ENCODE measurements at places on chromosomes 2 and 18.

- no peak for DNase-seq
Measured at GRCh38 chr2:127225186-127225960, 5.3 kb upstream of the CYP27C1 start.

GRCh38 chr2:141109633-141110032 is 1021.2 kb downstream of the LRP1B start:
- DNase-seq: no peak

GRCh38 chr18:35581898-35582641 is 530 bp downstream of the GALNT1 start:
- DNase-seq: no peak

GRCh38 chr18:6744816-6745455 is 15.4 kb downstream of the ARHGAP28 start:
- no peak for DNase-seq

- no peak for DNase-seq
Measured at GRCh38 chr2:20622296-20622686, 28.6 kb downstream of the HS1BP3 start.

- DNase-seq: no peak
Measured at GRCh38 chr2:60531701-60532133, 21.7 kb downstream of the BCL11A start.

- DNase-seq: no peak
Measured at GRCh38 chr2:9627310-9627709, 3.5 kb downstream of the YWHAQ start.

GRCh38 chr2:143564419-143564818 is 435.2 kb downstream of the ARHGAP15 start:
- DNase-seq: no peak

GRCh38 chr2:226045080-226045479 is 645.6 kb downstream of the NYAP2 start:
- no peak for DNase-seq

DNA sequence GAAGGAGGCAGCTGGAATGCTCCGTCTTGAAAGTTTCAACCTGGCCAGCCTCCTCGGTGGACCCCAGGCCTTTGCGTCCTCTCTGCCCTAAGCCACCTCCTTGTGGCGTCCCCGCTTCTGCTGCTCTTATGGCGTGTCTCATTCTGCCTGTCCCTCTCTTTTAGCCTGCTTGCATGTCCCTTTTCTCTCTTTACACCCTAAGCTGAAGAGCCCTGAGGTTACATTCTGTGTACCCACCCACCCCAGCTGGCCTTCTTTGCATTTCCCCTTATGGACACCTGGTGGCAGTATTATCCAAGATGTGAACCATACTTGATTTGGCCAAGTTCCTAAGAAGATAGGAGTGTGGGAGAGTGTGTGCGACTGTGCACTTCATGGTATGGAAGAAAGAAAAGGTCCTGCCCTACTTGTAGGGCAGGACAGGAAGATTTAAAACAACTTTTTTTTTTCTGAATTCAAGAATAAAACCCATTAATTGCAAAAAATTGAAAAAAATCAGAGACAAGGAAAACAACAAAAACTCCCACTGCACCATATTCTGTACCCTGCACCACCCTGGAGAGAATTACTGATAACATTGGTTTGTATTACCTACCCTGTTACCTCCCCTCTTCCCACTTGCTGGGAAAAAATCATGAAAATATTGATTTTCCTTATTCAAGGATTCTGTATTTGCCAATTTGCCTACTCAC is 77.4 kb downstream of the DYSF start:
- no peak for DNase-seq

GRCh38 chr2:229610333-229610732 is 104.0 kb downstream of the DNER start:
- DNase-seq: no peak

- DNase-seq: peak; percentile 25
Measured at GRCh38 chr2:84970210-84970867, 622 bp upstream of the KCMF1 start.

GRCh38 chr2:167333245-167333644 is 445.0 kb downstream of the XIRP2 start:
- DNase-seq: no peak

- DNase-seq: no peak
Measured at GRCh38 chr18:48639772-48640432, 101.1 kb downstream of the CTIF start.

DNA sequence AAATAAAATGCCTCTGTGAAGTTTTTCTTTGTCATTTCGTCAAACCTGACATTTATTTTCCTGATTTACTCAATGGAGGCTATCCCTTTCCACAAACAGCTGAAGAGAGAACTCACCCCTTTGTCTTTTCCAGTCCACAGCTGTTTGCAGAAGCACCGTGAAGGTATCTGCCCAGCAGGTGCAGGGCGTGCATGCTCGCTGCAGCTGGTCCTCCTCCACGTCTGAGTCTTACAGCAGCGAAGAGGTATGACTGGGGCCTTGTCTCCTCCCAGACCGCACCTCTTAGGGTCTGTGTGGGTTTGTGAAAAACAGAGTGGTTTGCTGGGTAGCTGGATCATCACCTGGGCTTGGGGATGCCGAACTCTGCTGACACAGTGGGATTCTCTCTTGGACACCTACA is 9.7 kb downstream of the SPP2 start:
- no peak for DNase-seq

- DNase-seq: no peak
Measured at GRCh38 chr2:227368574-227368973, 10.5 kb downstream of the TM4SF20 start.

DNA sequence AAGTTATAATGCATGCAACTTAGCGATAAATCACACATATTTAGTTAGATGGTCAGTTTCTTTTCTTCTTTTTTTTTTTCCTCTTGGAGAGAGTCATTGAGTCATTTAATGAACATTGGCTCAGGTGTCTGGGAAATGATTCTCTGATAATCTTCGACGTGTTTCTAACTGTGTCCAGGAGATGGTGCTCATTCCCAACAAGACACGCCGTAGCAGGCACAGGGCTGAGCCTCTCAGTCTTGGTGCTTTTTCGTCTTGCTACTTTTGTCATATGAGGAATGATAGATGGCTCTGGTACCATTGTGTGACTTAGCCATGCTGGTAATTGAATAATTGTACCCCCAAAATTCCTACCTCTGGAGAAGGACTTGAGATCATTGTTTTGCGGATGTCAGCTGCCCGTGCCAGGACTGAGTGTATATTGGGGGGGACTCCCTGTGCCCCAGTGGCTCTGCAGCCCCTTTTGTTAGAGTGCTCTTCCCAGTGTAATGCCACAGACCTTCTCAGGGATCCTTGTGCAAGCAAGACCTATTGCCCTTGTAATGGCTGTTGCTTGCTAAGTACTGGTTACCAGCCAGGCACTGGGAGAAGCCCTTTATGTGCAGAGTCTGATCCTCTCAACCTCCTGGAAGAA is 107.6 kb upstream of the CYRIA start:
- DNase-seq: no peak

DNA sequence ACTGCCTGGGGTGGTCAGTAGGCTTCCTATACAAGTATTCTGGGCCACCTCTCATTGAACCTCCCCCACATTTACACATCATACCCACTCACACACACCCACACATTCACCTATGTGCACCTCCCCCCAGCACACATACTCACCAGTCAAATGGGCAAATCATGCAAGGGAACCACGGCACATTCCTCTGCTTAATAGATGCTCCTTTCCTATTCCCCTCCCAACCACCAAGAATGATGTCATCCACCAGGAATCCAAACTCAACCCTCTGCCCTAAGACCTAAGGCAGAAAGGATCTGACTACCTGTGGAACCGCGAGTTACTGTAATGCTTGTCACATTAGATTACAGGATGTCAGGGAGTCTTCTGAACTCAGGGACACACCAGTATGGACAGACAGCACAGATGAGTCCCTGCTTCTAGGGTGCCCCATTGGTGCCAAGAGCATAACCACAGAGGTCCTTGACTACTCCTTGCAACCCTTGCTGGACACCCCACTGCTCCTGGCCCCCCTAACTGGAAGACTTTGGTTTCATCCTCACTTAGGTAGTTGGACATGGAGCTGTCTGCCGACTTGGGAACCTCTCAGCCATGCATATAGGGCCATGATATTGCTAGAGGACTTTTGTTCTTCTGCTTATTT is 21.5 kb upstream of the CAB39 start:
- no peak for DNase-seq

GRCh38 chr2:235990344-235990743 is 177.8 kb downstream of the GBX2 start:
- DNase-seq: no peak

DNA sequence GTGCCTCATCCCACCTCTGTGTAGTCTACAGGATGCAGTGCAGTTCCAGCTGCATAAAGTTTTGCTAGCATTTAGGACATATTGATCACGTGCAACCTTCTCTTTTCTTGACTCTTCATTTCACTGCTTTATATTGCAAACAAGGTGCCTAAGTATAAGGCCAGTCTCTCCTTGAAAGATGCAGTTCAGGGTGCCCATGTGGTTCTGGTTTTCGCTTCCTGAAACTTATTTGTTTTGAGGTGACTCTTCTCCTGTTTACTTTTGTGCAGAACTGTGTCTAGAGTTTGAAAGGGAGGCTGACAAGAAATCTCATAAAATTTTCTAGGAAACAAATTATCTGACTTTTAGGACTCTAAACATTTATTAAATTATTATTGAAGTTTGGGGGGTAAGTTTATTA is 189.9 kb downstream of the UBE2E3 start:
- no peak for DNase-seq

GRCh38 chr2:197011801-197012641 is 85.5 kb upstream of the PGAP1 start:
- DNase-seq: no peak

DNA sequence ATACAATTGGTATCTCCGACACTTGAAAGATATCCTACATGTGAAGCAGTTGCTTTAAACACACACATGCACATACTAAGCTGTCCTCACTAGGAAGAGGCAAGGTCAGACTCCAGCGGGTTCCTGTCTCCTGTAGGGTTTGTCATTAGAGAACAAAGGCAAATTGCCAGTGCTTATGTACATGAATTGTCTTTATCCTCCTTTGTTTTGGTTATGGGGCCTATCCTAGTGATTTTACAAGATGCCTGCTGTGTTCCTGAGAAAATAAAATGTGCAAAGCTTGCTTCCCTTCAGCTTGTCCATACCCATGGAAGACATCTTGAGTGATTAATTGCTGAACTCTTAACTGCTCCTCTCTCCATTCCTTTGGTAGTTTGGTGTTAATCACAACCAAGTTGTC is 86.7 kb upstream of the SLC39A10 start:
- no peak for DNase-seq

DNA sequence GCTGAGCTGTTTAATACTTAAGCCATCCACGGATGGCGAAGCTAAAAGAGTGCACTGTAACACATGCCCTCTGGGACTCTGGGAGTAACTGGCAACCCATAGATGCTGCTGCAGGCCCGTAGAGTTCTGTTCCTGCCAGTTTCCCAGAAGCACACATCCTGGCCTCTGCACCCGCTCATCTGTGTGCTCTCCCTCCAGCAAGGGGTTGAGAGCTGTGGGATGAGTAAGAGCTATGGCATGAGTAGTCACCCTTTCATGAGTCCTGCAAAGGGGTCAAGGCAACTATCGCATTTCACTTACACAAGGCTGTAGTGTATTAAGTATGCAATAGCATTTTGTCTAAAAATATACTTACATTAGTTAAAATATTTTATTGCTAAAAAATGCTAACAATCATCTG is 1341.8 kb upstream of the NXPH2 start:
- no peak for DNase-seq

DNA sequence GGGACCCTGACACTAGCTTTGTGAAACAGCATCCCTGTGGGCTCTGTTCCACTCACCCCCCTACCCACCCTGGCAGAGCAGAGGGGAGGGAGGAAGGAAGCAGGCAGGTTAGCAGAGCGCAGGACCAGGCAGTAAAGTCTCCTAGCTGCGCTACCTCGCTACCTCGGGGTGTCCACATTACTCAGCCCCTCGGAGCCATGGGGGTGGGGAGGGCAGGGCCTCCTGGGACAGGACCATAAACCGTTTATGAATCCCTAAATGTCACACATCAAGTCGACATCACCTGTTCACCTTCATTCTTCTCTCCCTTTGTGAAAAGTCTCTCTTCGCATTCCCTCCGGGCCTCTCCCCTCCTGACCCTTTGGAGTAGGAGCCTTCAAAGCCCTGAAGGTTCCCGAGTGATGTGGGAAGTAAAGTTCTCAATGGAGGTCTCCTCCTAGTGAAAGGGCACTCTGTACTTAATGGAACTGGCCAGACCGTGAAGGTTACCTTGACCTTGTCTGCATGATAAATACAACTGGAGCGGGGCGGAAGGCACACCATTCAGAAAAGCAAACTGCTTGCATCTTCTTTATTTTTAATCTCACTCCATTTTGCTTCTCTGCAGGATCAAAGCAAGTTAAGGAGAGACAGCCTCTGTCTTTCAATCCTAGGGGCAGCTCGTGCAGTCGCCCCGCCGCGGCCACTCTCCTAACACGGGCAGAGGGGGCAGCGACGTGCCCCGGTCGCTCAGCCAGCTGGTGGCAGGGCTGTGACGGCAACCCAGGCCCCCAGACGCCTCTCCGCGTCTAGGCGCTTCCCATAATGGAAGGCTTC is 23.7 kb upstream of the SMAD7 start:
- no peak for DNase-seq

GRCh38 chr2:74428675-74429074 is 7.1 kb downstream of the WDR54 start:
- DNase-seq: no peak

Measured in stimulated activated CD8-positive, alpha-beta memory T cell treated with anti-CD3 and anti-CD28 coated beads, Interleukin-15, amount 100 ng/mL, for 1 hour (primary cell).